ENCODE measurements at places on chromosomes 16 and 17.
A peak's percentile ranks its signal among the peaks of the same experiment; 100 is the strongest.

GRCh38 chr16:19264123-19264673 lies 21.3 kb upstream of the CLEC19A start:
- no peak for DNase-seq

DNA sequence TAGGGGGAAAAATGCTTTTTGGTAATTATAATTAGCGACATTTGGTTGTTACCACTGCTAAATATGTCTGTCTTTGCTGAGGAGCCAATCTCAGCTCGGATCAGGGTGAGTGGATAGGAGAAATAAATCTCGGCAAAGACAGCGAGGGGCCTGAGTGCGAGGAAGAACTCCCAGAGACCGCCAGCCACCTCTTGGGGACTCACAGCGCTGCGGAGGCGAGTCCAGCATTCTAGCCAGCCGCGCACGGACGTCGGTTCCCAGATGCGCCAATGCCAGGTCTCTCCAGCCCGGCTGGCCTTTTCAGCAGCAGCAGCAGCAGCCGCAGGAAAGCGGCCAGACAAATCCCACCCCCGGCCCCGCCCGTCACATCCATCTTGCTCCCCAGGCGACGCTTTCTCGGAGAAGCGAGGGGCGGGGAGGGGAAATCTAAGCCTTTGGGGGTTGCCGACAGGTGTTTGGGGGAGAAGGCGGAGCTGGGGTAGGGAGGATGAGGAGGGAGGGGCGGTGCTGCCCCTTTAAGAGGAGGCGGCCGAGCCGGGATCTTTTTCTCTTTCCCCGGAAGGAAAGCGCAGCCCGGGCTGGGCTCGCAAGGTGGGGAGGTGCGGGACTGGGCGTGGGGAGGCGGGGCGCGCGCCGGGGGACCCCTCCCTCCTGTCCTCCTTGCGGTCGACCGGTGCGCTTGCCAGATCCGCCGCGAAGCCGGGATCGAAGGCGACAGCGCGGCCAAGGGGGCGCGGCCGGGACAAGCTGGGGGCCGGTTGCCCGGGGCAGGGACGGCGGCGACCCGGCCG lies at the start of gene ITGA3:
Gene ITGA3 (plus strand): TSS at position 685 of the 791 bp plus-strand sequence. CDS start 330 bp downstream, outside the sequence.
- DNase-seq = peak; percentile 55

GRCh38 chr17:48989100-48989499 lies 8.1 kb upstream of the IGF2BP1 start:
- DNase-seq = no peak

- DNase-seq = no peak
Measured at GRCh38 chr16:88382491-88383400, at the start of gene ZNF469. ZNF469 (plus strand) TSS chr16:88382959; CDS start chr16:88427471, 44,512 bp downstream.

DNA sequence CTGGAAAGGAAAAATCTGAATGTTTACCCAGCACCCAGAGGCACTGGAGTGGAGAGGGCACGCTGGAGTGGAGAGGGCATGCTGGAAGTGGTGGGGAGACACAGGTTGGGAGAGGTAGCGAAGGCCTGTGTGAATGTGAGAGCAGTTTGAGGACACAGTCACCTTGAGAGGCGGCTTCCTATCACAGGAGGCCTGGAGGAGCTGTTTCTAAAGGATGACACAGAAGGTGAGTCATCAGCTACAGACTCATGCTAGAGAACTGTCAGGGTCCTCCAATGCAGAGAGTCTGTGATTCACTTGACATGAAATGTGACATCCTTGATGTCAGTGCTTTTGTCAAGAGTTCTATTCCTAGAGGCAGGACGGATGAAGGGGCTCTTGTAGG lies 13.8 kb downstream of the CTRL start:
- no peak for DNase-seq

GRCh38 chr16:83899272-83899897 lies 470 bp downstream of the MLYCD start:
- DNase-seq = peak; percentile 17

DNA sequence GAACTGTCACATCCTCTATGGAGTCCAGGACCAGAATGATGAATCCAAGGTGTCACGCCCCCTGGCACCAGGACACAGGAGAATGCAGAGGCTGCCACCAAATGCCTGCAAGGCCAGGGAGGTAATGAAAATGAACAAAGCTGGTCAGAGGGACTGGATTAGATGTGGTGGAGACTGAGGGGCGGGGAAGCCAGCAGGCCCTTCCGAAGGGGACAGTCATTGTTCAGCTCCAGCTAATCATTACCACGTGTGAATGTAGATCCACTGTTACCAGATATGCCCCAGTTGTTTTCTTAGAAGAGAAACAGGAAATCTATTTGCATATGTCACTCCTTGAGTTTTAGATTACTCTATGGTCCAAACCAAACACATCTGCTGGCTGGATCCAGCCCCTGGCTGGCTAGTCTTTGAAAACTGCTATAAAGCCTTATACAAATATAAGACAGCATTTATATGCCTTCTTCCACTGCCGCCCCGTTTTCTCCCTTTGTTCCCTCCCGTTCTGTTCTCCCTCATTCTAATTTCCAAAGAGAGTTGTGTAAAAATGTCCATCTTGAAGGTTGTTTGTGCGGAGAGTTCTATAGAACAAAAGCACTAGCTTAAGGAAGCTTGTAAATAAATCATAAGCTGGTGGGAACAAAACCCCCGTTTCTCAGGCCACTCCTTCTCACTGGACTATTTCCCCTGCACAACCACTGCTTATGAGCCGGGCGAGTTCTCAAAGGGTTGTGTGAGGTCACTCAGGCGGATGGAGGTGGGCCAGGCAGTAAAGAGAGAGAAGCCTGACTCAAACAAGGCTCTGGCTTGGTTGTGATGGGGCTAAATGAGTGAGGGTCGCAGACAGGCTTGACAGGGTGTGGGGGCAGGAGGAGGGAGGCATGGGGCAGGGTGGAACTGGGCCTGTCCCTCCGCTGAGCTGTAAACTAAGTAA lies 14.2 kb downstream of the CRYM start:
- DNase-seq = no peak

- no peak for DNase-seq
Measured at GRCh38 chr16:73192232-73192894, 144.4 kb upstream of the ZFHX3 start.

DNA sequence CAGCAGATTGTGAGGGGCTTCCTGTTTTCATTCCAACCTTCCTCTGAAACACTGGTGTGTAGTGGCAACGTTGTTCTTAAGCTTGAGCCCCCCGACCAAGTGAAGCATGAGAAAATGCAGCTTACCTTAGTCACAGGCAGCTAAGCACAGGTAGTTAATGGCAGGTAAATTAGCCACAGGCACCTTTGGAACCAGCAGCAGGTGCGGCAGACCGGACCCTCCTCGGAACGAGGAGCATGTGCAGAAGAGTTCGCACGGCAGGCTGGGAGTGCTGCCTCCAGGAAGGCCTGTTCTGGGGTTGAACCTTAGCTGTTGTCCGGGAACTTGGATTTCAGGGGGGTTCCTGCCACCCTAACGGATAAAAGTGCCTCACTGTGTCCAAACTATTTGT lies 7.2 kb upstream of the IRF8 start:
- no peak for DNase-seq

GRCh38 chr17:40827746-40828453 lies 5.5 kb upstream of the KRT10 start:
- no peak for DNase-seq

DNA sequence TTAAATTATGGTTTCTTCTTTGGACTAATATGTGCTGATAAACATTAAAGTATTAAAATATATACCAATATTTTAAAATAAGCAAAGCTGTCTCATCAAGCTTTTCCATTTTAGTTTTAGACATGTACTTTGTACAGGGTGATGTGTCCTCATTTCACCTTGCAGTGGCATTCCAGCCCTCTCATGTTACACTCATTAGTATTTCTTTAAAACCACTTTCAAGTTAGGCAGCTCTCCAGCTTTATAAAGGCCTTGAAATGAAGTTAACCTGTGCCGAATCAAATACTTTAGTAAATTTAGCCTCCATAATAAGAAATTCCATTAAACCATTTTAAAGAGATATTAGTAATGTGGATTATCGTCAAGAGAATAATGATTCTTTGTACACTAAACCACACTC lies 107.6 kb upstream of the HLF start:
- no peak for DNase-seq

- no peak for DNase-seq
Measured at GRCh38 chr16:84329016-84329415, 34.3 kb downstream of the WFDC1 start.

DNA sequence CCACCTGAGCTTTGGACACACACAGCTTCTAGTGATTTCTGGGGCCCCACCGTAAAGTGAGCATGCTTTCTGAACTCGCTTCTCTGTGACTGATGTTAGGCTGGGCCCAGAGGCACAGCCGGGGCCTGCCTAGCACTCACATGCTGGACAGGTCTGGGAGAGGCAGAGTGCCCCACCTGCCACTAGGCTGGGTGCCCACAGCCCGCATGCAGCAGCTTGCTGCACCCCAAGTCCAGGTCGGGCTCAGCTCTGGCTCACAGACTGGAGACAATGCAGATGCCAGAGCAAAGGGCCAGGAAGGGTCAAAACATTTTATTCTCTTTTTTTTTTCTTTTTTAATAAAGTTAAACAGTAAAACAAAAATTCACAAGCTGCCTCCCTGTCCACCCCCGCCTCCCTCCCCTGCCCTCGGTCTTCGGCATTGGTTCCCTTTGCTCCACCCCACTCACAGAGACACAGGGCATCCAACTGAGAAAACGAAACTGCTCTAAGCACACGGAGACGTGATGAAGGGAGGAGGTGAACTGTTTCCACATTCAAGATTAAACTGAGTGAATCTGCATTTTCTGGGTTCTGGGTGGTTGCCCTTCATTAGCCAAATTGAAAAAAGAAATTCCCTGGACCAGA lies 9.7 kb downstream of the CNP start:
- DNase-seq = no peak

- DNase-seq = no peak
Measured at GRCh38 chr16:8885674-8886592, 3.8 kb downstream of the LITAFD start.

- DNase-seq = no peak
Measured at GRCh38 chr17:3546521-3546920, 11.1 kb downstream of the TRPV3 start.

DNA sequence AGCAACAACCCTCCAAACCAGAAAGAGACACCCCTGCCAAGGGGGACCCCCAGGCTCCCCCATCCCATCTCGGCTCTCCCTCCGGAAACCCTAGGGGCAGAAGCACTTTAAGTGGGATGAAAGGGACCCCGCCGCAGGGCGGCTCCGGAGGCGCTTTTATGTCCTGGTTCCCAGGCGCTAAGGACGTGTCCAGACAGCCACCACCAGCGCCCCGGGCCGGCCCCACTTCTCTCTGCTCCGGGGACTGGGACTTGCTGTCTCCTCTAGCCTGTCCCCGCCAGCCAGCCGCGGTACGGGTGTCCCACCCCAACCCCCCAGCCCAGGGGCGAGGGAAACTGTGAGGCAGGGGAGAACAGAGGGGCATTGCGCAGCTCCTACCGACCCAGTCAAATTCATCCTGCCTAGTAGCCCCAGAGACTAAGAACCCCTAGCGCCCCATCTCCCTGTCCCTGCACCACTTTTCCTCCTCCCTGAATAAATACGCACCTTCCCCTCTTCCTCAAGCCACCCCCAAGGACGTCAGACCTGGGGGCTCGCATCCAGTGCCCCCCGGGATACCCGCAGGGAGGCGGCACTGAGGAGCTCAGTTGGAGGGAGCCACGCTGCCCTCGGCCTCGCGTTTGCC lies 4.1 kb downstream of the SP6 start:
- DNase-seq = no peak

GRCh38 chr17:50547736-50548083 lies 736 bp downstream of the SPATA20 start:
- DNase-seq = no peak

- no peak for DNase-seq
Measured at GRCh38 chr16:2719328-2720063, 528 bp downstream of the PRSS27 start.

- peak; percentile 38 for DNase-seq
Measured at GRCh38 chr17:3750926-3751325, 27.2 kb downstream of the HASPIN start.

DNA sequence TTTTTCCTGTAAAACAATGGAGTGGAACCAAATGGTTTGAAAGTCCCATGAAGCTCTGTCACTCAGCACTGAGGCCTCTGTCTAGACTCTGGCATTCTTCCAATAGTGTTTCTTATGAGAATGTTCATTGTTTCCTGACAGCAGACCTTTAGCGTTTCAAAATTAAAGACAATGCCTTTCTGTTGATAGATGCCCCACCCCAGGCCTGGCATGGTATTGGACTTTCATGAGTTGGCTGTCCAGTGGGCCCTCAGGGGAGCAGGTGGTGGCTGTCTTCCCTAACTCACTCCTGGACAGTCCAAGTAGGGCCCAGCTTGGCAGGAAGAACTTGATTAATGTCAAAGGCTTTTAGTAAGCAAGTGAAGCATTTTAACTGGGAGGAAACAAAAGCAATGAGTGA lies 186.5 kb upstream of the CCL2 start:
- DNase-seq = no peak

GRCh38 chr17:15947271-15947670 lies 2.3 kb downstream of the ADORA2B start:
- DNase-seq = no peak

DNA sequence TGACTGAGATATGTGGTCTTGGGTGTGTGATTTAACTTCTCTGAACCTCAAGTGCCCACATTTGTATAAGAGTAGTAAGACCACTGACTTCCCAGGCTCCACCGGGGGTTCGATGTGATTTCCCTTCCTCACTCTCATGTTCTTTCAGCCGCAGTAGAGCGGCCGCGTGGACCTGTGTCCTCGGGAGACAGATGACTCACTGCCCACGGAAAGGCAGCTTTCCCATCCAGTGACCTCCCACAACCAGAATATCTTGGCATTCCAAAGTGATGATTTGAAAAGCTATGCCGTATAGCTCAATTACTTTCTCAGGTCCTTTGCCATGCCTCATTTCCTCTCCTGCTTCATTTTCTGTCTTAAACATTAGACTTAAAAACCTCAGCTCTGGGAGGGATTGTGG lies 73.6 kb downstream of the IL21R start:
- no peak for DNase-seq

GRCh38 chr17:31787857-31788570 lies 71.0 kb downstream of the COPRS start:
- DNase-seq = no peak

DNA sequence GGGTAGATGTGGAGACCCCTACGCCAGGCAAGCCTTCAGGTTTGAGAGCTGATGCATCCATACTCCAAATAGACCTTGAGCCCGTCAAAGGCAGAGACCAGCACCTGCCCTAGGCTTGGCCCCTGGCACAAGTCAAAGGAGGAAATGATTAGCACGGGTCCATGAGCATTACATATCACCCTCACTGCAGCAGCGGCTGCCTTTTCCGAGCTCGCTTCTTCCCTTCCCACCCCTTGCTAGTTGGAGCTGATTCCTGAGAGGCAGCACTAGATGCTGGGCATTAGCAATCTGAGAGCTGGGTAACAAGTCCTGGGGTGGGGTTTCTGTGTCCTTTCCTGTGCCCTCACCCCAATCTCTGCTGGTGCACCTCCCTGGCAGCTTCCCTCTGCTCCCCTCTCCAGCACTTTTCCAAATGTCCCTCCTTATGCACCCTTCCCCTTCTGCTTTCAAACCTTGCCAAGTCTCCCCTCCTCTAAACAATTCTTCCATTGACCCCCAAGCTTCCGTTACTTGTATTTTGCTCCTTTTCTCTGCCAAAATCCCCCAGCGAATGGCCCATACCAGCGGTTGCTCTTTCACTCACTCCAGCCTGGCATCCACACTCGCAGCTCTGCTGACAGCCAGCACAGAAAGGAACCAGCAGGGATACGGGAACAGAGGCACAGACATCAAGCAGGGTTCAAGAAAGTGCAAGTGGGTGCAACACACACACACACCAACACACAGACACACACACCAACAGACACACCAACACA lies 3.0 kb downstream of the CDRT4 start:
- DNase-seq = no peak

- DNase-seq = no peak
Measured at GRCh38 chr16:26961459-26961858, 105.3 kb upstream of the C16orf82 start.

GRCh38 chr17:57730026-57730701 lies 14.9 kb downstream of the CCDC182 start:
- no peak for DNase-seq

All from T-helper 9 cell (primary cell).